IPS-NIHi11 (cell line): ENCODE measurements at places on chromosomes 11 and 22.
A peak's percentile ranks its signal among the peaks of the same experiment; 100 is the strongest.

GRCh38 chr11:78351193-78351592 is 66.4 kb downstream of the GAB2 start:
- DNase-seq: no peak

GRCh38 chr22:30574095-30574981 is at the start of gene GAL3ST1:
TSS of gene GAL3ST1 (minus strand) at chr22:30574665. CDS start at chr22:30557392, 17,273 bp downstream.
- DNase-seq: peak; percentile 96

DNA sequence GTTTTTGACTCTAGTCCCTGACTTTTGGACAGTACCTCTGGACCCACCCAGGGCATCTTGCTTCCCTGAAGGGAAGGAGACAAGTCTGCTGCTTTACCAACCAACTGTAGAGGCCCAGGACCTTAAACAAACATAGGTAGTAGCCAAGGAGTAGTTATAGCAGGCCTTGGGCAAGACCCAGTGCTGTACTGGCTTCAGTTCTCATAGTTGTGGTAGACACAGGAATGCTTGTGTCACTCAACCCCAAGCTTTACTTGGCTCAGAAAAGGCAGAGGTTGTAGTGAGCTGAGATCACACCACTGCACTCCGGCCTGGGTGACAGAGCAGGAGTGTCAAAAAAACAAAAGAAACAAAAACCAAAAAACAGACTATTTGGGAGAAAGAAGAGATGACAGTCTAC is 21.3 kb upstream of the OR52M1 start:
- DNase-seq: no peak

GRCh38 chr11:76638270-76639197 is 32.0 kb downstream of the LRRC32 start:
- DNase-seq: no peak

GRCh38 chr11:60396382-60396781 is at the start of gene MS4A14:
TSS of gene MS4A14 (plus strand) at chr11:60396459. CDS start at chr11:60396579, 120 bp downstream.
- no peak for DNase-seq

GRCh38 chr11:5597953-5598352 is 1.5 kb downstream of the TRIM6 start:
- DNase-seq: no peak

DNA sequence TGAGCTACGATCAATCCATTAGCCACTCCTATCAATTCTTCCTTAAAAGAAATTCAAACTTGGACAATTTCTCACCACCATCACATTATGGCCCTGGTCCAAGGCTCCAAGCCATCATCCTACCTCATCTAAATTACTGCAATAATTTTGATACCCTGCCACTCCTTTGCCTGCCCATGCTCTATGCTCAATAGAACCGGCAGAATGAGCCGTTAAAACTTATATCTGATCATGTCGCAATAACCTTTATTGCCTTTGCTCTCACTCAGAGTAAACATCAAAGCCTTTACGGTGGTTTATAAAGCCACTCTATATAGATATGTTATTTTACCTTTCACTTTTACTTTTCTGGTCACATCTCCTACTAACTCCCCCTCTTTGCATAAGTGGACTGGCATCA is 2392.1 kb upstream of the RAG2 start:
- DNase-seq: no peak

DNA sequence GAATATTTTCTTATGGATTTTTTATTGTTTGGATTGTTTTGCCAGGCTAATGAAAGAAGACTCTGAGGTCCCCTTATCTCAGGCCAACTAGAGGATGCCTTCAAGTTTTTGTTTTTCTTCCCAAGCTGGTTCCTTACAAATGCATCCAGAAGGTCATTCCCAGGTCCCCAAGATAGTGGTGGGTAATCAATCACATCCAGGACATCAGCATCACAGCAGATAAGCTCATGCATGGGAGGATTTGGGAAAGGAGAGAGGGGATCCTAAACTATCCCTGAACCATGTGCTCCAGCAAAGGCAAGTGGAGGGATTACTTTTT is 20.7 kb downstream of the FZD4 start:
- no peak for DNase-seq

DNA sequence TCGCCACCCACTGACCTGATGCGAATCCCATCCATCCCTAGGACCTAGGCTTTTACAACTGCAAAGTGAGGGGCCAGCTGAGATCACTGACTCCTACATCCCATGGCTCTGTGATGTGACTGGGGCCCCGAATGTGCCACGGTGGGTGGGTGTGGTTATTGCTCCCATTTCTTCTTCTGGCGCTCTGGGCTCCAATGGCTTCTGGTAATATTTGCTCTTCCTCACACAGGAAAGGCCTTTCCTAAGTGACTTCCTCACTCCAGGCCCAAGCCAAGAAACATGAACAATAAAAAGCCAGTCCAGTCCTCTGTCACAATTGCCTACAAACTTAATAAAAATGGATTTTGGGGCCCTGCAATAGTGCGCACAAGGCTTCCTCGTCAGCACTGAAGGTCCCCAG is 78.1 kb downstream of the GALNT18 start:
- DNase-seq: no peak

- no peak for DNase-seq
These were observed 78.4 kb downstream of the BRD1 start for GRCh38 chr22:49749227-49749626.

GRCh38 chr11:31687861-31688260 is 123.3 kb downstream of the PAX6 start:
- DNase-seq: no peak

DNA sequence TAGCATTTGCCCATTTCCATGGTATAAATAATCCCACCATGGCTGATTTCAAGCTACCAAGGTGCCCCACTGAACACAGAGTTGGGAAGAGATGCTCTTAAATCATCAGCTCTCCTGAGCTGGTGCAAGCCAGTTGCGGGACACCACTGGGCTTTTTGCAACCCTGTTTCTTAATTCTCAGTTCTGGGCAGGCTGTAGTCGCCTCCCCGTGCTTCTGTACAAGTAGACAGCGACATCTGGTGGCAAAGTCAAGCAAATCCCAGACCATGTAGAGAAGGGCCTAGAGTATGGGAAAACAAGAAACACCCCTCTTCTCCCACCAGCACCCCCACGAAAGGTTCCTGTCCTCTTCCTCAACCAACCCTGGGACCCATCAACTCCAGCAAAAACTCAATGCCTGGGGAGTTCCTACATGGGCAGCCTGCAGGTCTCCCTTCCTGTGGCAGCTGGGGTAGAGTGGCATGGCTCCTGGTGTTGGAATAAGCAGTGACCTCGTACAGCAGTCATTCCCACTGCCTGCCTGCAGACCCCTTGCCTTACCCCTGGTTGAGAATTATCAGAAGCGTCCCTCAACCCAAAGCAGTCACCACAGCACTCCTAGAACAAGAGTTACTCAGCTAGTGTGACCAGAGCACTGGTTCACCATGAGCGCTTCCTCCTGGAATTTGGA is 68.4 kb downstream of the IGLL5 start:
- DNase-seq: peak; percentile 77

DNA sequence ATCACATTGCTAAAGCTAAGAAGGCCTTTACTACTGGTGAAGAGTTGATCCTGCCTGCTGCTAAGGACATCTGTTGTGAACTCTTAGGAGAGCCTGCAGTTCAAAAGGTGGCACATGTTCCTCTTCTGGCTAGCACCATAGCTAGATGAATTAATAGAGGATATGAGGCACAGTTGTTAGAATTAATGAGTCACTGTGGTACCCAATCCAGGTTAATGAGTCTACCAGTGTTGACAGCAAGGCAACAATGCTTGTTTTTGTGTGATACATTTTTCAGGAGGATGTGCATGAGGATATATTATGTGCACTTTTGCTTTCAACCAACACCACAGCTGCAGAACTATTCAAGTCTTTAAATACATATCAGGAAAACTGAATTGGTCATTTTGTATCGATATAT is 12.0 kb downstream of the C11orf58 start:
- DNase-seq: no peak

GRCh38 chr11:79431535-79431934 is 9.3 kb downstream of the TENM4 start:
- no peak for DNase-seq

- no peak for DNase-seq
These were observed 31.8 kb upstream of the FCHSD2 start for GRCh38 chr11:73173755-73174494.

- no peak for DNase-seq
These were observed 1.7 kb downstream of the PICALM start for GRCh38 chr11:86067009-86067850.

DNA sequence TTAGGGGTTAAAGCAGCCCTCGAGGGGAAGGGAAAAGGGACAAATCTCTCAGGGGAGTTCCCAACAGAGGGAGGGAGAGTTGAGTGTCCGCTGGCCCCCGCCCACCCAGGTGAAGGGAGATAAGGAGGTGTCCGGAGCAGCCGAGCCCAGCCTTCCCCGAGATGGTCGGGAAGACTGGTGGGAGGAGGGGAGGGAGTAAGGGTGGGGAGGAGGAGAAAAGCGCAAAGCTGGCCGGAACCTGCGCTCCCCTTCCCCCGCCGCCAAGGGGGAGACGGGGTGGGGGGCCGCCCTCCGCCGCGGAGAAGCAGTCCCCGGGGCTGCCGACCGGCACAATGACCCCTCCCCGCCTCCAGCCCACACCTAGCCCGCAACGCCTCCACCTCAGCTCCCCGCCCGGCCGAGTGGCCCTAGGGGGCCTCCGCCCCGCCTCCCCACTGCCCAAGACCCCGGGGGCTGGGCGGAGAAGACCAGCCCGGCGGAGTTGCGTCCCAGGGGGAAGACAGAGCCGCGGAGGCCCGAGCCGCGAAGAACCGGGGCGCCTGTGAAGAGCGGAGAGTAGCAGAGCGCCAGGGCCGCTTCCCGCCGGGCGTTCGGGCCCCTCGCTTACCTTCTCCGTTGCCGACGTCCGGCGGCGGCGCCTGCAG is 479 bp downstream of the RSF1 start:
- DNase-seq: peak; percentile 58

GRCh38 chr11:82883853-82884252 is 16.4 kb downstream of the PRCP start:
- no peak for DNase-seq

- DNase-seq: no peak
These were observed at the start of gene MRPL23 for GRCh38 chr11:1946812-1947484. TSS of gene MRPL23 (plus strand) at chr11:1947332. CDS start at chr11:1947363, 31 bp downstream.
